ENCODE measurements at places on chromosomes 2 and 18.

DNA sequence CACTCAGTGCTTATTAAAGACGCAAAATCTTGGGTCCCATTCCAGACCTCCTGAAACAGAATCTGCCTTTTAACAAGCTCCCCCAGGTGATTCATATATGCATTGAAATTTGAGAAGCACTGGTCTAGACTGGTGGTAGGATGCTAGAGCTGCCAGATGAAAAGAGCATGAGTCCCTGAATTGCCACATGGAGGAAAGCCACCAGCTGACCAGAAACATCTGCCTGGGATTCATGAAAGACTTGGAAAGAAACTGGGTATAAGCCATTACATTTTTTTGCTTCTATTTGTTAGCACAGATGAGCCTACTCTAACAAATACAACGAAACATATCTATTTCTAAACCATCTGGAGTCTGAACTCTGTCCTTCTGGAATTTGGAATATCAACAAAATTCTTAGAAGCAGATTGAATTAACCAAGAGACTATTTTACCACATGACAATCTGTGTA, 228.9 kb downstream of the RBM43 start:
- DNase-seq = no peak

GRCh38 chr18:79786304-79786703, 11.4 kb upstream of the KCNG2 start:
- DNase-seq = no peak

- no peak for DNase-seq
Measured at GRCh38 chr2:133240491-133241223, 327.6 kb downstream of the NCKAP5 start.

DNA sequence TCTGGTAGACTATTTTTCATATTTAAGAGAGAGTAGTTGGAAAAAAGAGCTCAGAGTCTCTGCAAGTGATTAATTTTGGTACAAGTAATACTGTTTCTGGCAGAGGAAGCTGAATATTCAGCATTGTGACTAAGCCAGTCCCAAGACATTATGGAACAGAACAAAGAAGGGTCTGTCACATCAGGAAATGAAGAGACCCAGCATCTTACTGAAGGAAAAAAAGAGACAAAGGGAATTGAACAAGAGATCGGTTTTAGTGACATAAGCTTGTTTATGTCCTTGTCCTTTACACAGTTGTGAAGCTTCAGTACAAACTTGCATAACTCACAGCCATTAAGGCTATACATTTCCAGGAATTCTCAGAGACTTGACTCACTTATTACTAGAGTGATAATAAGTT, 568.5 kb upstream of the SLC8A1 start:
- DNase-seq = no peak

GRCh38 chr2:46561731-46562450, 82.5 kb downstream of the TMEM247 start:
- DNase-seq = no peak

DNA sequence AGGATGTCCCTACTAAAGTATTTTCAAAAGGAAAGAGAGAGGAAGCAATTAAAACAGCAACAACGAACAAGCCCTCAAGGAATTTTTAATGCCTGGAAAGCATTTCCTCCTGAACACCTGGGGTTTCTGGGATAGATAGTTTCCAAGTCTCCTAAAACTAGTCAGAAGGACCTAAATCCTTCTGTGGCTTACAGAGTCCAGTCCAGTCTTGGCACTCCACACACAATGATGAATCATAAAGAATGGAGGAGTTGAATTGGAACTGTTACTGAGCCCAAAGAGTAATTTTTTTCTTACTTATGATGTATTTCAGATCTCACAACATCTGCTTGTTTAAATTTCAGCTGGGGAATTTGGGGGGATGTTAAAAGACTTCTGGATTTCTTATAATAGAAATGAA, 144.6 kb upstream of the SETBP1 start:
- no peak for DNase-seq

DNA sequence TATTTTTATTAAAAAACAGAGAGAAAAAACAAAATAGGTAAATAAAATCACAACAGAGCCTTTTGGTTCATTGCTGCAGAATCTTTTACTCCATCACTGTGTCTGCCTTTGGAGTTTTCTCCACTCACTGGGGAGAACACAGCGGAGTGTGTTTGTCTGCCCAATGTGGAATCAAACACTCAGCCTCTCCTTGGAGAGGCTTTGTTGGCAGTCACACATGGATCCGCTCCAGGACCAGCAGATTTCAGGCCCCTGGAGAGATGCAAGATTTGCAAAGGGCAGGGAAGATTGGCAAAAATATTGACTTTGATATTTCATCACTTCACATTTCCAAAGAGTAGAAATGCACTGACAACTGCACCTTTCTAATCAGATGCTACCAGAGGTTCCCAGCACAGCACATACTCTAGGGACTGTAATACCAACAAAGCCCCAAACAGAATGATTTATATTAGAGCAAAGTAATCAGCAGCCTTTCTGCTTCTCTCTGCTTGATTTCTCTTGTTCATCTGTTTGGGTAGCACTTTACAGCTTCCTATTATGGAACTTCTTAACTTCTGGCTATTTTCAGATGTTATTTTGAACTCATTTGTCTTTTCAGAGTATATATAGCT, 1898.8 kb upstream of the PIK3C3 start:
- DNase-seq = no peak

All from smooth muscle cell of the brain vasculature (primary cell).